ENCODE measurements at places on chromosomes 5 and 9.

DNA sequence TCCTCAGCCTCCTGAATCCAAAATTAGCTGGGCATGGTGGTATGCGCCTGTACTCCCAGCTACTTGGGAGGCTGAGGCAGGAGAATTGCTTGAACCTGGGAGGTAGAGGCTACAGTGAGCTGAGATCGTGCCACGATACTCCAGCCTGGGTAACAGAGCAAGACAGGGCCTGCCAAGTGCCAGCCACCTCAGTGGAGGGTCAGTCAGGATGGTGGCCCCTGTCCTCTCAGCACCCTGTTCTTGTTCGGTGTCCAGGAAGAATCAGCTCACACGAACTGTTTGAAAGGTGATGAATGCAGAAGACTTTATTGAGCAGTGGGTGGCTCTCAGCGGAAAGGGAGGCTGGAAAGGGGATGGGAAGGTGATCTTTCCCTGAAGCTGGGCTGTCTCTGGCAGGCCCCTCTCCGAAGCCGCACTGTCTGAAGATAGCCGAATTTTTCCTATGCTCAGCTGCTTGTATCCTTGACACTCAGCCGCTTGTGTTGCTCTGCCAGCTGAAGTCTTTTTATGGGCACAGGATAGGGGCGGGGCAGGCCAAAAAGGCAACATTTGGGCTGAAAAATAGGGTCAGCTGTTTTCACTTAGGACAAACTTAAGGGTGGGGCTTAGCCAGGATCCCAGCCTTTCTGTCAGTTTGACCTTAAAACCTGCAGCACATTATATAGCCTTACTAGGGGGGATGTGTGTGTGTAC lies 50.9 kb downstream of the UBE2R2 start:
- DNase-seq = no peak

- no peak for DNase-seq
These were observed 8.4 kb downstream of the ZNF474 start for GRCh38 chr5:122137702-122138101.

GRCh38 chr5:127685662-127686061 lies 17.5 kb upstream of the CCDC192 start:
- DNase-seq = no peak

GRCh38 chr5:39650008-39650762 lies 225.4 kb upstream of the DAB2 start:
- DNase-seq = no peak

GRCh38 chr5:95647886-95648860 lies 1.6 kb downstream of the RFESD start:
- DNase-seq = no peak

DNA sequence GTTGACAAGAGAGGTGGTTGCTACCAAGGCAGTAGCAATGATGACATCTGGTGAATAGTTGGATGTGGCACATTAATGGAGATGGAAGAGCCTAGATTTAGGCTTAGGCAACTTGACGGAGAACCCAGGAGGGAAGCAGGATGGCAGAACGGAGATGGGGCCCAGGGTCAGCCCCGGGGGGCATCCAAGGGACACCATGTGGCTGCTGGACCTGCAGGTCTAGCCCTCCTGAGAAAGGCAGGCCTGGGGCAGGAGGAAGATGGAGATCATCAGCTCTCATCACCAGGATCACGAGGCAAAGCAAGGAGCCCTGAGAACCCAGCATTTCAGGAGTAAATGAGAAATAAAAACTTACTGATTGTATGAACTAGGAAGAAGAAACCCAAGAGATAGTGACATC lies 216.2 kb downstream of the AUH start:
- DNase-seq = no peak

GRCh38 chr5:112485934-112486355 lies 66.9 kb upstream of the EPB41L4A start:
- DNase-seq = no peak

DNA sequence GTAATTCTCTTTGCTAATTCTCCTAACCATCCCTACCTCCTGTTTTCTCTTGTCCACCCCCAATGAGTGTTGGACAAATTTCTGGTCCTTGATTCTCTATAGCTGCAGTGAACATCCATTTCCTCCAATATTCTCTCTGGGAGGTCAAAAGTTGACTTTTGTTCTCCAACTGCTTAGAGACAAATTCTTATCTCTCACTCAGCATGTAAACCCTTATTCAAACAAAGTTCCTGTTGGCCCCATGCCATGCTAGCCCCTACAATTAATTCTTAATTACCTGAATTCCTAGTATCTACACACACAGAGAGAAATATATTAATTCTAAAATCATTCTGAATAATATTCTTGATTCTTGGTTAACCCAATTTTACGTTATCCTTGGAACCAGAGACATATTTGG lies 472.9 kb upstream of the ACTBL2 start:
- no peak for DNase-seq

DNA sequence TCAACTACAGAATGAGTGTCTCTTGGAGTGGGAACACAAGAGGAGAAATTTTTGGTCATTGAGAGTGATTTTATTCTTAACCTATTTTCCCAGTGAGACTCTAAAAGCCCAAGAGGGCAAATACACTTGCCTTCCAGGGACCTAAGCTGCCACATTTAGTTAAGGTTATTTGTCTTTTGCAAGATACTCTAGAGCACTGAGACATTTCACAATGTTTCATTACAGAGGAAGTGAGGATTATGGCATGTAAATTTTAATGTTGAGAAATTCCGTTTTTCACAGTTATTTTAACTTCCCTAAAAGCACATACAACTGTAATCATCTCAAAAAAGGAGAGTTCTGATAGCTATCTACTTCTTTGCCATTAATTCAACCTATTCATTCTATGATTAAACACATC lies 38.7 kb upstream of the RAB3C start:
- DNase-seq = no peak

DNA sequence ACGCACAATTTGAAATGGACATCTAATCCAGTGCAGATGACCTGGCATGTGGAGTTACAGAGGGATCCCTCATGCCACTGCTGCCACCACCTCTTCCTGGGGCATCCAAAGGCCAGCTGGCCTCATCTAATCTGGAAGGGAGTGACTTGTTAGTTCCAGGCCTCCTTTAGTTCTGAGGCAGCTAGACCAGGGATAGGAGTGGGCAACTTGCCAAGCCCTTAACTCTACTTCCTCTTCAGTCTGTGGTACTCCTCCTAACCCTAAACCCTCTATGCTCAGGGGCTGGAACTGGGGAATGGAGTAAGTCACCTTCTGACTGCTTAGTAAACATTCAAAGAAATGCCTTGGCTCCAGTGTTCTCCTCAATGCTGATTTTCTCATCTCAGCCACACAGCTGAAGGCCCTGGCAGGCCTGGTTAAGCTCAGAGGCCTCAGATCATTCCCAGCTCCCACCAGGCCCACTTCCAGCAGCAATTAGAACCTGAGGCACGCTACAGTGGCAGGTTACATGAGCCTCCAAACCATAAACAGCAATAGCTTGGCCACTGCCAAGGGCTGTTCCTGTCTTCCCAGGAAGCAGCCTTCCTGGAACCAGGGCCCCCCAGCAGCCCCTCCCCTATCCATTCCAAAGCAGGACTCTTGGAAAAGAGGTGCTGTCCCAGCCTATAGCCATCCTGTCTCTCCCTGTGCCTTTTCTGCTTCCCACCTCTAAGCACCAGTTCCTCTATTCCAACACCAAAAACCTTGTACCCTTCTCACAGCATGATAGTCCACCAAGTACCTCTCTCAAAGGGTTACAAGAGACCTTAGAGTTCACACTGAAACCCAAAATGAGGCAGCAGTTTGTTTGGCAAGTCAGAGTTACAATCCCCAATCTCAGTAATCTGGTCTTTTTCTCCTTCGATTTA lies 2.0 kb downstream of the EIF4EBP3 start:
- no peak for DNase-seq

GRCh38 chr5:133356984-133357421 lies 255.3 kb downstream of the FSTL4 start:
- no peak for DNase-seq

DNA sequence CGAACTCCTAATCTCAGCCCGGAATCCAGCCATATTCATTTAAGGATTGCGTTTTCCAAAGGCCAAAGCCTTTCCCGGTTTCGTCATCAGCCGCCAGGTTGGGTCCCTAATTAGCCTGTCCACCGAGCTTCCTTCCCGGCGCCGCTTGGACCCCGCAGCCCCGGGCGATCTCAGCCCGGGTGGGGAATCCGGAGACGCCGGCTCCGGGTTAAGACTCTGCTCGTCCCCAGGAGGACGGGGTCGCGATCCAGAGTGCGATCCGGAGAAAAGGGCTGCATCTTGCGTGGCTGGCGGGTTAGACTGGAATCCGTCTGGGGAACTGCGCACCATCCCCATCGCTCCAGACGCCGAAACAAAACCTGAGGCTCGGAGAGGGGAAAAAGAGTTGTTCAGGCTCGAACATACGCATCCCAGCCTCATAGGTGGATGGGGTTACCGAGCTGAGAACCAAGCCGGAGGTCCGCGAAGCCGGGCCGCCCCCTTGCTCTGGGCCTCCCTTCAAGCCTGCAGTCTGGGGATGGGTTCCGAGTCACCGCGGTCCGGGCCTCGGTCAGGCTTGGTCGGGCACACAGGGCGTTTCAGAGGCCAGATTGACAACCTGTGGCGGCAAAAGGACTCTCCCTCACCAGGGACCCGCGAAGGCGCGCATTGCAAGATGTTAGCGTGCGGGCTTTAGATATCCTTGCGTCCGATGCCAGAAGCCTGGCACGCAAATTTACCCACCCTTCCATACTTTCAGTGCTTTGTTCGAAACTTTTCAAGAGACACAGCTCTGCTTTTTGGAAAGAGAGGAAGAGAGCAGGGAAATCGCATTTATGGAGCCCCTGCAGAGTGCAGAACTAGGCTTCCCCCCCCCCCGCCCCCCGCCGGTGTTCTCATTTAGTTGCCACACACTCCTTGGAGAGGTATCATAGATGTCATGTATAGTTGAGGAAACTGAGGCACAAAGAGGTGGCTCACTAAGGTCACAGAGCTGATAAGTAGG lies 7.9 kb downstream of the MSX2 start:
- DNase-seq = peak; percentile 11

- peak; percentile 6 for DNase-seq
These were observed 20.2 kb upstream of the RPL26L1 start for GRCh38 chr5:172939071-172939470.

GRCh38 chr9:37954581-37954981 lies 50.7 kb upstream of the SLC25A51 start:
- no peak for DNase-seq

DNA sequence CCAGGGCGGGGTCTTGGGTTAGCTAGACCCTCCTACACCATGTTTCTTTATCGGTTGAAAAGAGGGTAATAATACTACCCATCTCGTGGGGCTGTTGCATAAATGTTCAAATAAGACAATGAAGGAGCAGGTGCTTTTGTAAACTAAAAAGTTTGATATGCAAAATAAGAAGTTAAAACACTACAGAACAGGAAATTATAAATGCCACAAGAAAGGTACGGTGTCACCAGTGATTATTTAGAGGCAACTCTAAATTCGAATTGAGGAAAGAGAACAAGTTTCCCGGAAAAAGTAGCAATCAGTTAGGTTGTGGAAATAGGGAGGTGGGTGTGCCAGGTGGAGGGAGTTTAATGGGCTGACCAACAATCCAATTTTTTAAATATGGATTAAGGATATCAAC lies 2.5 kb upstream of the PHF19 start:
- no peak for DNase-seq

DNA sequence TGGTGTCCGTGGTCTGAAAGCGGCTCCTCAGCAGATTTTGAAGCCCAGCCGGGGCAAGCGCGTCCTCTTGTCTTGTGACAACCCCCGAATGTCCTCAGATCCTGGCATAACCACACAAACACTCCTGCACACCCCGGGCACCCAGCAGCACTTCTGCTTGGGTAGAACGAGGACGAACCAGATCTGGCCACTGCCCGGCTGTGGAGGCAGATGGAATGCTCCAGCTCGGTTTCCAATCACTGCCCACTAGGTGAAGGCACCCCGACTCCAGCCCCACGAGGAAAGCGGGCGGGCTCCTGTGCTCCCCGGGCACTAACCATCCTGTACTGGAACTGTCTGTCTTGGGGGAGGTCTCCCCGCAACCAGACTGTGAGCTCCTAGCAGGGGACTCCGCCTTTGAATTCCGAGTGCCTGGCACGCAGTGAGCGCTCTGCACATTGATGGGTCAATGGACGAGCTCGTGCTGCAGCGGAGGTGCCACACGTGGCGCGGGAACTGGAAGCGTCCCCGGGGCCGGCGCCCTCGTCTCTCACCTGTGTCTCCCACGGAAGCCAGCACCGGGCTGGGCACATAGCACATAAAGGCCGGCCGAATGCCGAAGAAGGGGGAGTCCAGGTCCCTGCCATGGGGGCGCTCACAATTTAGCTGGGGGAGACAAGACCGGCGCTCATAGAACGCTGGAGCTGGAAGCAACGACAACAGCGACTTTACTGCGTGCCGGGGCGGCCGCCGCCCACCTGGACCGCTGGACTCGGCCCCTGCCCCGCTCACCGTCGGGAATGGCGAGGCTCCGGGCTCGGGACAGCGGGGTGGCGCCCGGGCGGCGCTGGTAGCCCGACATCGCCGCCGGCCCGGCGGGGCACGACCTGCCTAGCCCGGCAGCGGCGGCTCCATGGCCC lies 608 bp downstream of the ENTR1 start:
- peak; percentile 31 for DNase-seq

GRCh38 chr5:74310997-74311930 lies 329.3 kb downstream of the ENC1 start:
- DNase-seq = peak; percentile 84

DNA sequence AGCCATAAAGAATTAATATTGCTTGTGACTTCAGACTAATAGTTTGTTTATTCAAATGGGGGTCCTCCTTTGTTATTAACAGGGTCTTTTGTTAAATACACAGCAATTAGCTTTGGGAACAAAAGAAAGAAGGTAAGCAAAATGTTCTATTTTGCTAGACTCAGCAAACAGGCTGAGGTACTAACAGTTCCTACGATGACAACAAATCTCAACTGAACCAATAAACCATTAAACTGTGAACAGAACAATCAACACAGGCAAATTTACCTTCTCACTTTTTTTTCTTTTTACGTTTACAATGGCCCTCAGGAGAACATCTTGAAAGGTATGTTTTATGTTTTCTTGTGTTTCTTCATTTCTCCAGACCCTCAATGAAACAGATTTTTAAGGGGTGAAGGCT lies 207.2 kb downstream of the NFIB start:
- DNase-seq = no peak

- DNase-seq = no peak
These were observed 105.9 kb downstream of the MARCHF3 start for GRCh38 chr5:126924331-126925033.

- no peak for DNase-seq
These were observed 115.4 kb downstream of the OXCT1 start for GRCh38 chr5:41754857-41755256.

DNA sequence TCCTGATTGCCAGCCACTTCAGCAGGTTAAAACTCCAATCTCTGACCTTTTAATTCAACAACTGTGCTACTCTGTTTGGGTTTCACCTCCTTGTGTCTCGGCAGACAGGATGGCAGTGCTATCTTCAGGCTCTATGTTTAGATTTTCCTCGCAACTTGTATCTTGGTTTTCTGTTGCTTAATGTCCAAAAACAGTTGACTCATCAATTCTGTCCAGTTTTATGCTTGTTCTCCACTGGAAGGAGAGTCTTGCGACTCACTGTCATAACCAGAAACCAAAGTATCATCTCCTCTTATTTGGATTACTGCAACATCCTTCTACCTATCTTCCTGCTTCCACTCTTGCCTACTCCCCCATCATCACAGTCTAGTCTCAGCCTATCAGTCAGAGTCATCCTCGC lies 130.9 kb upstream of the ADAMTS16 start:
- no peak for DNase-seq

GRCh38 chr5:135309391-135310327 lies 89.4 kb downstream of the MACROH2A1 start:
- no peak for DNase-seq

All from brain (organoid and tissue), 16 donors.